ENCODE measurements at places on chromosomes 3 and 15.

GRCh38 chr3:112199622-112200316 lies 66.7 kb upstream of the GCSAM start:
- DNase-seq = no peak

- no peak for DNase-seq
Measured at GRCh38 chr3:129687586-129688125, 81.2 kb upstream of the PLXND1 start.

DNA sequence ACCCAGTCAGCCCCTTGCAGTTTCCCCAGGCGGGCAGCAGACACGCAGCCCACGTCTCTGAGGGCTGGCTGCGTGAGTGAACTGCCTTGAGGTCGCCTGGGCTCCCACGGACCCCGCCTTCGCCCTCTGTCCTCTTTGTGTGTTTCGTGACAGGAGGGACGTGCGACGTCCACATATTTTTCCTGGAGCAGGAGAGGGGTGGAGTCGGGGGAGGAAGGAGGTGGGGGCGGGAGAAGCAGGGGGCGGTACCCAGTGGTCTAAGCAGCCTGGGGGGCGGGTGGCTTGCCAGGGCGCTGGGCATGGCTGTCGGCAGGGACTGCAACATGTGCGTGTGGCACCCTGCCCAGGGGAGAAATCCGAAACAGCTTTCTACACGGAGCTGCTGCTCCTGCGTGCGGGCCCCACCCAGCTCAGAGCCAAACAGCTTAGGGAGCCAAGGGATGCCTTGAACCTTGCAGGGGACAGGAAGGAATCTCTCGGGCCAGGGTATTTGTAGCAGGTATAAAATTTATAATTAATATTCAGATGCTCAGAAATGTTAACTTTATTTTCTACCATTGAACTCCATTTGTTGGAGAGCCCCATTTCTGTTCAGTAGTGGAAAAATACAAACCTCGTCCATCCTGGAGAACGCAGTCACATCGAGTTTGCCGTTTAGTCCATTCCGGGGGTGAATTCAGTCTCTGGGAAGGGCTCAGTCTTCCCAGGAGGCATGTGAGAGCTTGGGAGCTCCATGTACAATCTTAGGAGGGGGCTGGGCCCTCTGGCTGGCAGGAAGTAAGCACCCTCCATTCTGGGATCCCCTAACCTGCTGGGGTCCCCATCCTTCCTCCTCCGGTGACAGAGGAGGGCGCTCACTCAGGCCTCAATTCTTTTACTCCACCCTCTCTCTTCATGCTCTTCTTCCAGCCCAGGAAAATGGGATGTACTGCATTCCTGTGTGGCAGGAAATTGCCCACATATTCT lies 79.1 kb upstream of the MEF2A start:
- peak; percentile 87 for DNase-seq

GRCh38 chr3:139674571-139675260 lies 3.1 kb downstream of the NMNAT3 start:
- DNase-seq = no peak

DNA sequence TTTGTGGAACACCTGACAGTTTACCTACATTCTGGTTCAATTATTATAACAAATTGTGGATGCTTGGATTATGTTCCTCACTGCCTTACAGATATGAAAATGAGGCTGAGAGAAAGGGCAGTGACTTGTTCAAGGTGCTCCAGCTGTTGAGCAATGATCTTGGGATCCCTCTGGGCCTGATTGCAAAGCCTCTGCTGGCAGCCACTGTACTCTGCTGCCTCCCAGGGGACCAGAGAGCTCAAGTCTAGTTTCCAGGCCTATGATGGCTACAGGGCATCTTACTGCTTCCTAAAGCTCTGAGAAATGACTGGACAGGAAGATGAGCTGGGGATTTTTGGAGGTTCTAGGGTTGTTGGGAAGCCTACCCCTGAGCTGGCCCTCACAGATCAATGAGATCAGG lies 2.3 kb upstream of the SHC4 start:
- DNase-seq = peak; percentile 33

DNA sequence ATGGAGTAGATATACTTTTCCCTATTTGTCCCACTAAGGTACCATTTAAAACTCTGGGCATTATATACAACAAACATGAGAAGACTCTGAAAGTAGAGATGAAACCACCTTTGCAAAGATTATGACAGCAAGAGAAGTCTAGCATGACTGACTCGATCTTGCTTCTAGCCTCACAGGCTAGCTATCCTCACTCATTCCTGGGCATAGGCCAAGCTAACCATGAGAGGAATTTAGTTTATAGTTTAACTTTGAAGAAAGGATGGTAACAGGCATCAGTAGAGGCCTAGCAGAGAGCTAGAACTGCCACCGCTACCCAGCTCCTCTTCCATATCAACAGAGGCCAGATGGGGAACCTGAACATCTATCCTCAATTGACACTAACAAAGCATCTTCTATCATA lies 63.5 kb upstream of the FSIP1 start:
- DNase-seq = no peak

- DNase-seq = no peak
Measured at GRCh38 chr15:59124261-59124660, 19.3 kb downstream of the CCNB2 start.

GRCh38 chr15:83100097-83100646 lies 7.3 kb upstream of the TM6SF1 start:
- no peak for DNase-seq

DNA sequence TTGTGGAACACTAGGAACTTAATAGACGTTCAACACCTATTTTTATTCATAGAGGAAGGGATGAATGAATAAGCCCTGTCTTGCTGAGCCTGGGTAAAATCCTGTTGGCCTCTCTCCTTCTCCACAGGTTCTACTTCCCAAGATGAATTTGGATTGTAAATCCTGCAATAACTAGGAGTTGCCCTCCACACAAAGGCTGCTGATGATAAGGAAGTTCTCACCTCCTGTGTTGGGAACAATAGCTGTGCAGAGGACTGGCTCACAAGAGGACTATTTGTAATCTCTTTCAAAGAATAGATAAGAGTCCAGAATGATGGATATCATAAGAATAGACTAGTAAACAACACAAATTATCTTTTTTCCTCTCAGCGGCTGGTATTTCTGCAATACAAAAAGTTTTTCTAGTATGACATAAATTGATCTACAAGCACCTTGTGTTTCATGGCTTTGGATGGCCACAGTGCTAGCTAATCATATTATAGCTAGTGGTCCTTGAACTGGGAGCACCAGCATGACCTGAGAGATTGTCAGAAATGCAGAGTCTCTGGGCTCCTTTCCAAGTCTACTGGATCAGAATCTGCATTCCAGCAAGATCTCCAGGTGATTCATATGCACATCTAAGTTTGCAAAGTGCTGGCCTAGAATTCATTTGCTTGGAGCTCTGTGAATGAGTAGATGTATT lies 28.1 kb upstream of the COL6A6 start:
- DNase-seq = no peak

- DNase-seq = no peak
Measured at GRCh38 chr3:133987948-133988484, 41.7 kb downstream of the SLCO2A1 start.

DNA sequence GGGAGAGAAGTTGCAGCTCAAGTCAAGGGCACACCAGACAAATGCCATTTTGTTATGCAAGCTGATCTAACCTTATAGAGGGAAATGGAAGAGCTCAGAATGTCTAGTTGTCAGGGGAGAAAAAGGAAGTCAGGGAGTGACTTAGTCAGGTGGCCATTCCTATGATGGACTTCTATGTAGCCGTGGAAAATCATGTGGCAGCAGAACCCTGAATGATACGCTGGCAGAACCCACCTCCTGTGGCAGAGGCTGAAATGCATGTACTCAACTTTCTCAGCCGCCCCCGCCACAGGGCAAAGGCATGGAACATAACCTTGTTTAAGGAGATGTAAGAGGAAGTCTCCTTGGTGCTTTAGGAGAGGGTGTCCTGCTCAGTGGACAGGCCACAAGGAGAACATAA lies 37.7 kb upstream of the PARL start:
- no peak for DNase-seq

DNA sequence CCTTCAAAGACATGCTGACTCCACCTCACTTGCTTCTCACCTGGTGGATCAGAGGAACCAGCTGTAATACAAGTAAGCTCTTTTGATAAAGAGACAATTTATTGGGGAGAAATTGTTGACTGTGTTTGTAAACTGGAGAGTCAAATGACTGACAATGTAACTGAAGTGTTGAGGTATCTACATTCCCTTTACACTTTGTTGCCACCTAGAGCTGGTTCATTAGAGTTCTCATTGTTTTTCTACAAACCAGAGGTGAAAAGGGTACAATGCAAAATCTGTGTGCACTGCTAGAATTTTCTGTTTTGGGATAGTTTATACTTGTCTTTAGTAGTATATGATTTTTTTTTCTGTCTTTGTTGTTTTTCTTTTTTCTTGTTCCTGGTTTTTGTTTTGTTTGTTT lies 8.7 kb upstream of the LRRC58 start:
- DNase-seq = no peak

DNA sequence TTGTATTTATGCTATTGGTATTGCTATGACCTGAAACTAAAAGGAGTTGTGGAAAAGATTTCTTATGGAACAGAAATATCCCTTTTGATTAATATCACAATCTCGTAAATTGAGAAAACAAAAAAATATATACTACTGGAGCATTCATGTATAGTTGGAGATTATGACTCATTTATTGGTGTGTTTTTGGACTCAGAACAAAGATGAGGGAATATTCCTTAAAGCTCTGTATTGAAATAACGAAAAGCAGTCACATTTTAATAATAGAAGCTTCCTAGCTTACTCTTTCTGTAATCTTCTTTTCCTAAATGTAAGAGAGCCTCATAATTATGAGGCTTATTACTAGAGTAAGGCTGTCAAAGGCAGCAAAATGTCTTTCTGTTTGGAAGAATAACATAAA lies 14.3 kb downstream of the CTNNB1 start:
- no peak for DNase-seq
